ENCODE measurements at places on chromosomes 1 and 21.

GRCh38 chr1:52676249-52676903, 21.8 kb downstream of the COA7 start:
- no peak for DNase-seq

- peak; percentile 24 for DNase-seq
Observed at GRCh38 chr1:225517697-225518096, 89.9 kb upstream of the LBR start.

- no peak for DNase-seq
Observed at GRCh38 chr1:201610858-201611257, 71.9 kb downstream of the NAV1 start.

DNA sequence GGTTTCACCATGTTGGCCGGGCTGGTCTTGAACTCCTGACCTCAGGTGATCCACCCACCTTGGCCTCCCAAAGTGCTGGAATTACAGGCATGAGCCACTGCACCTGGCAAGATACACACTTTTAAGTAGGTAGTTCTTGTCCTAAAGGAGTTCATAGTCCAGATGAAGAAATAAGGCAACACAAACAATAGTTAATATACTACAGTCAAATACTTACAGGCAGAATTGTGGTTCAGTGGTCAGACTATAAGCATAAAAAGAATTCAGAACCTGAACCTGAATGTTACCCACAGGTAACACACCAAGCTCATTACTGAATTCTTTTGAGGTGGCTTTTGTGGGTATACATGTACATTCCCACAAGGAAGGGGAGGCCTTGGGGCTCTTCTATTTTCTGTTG, 1.8 kb downstream of the SDHB start:
- no peak for DNase-seq

GRCh38 chr21:36749935-36750575, 51.1 kb downstream of the SIM2 start:
- peak; percentile 46 for DNase-seq

- peak; percentile 6 for DNase-seq
Observed at GRCh38 chr1:165288350-165289120, 68.0 kb downstream of the LMX1A start.

- no peak for DNase-seq
Observed at GRCh38 chr21:29265690-29266479, 32.8 kb upstream of the BACH1 start.

DNA sequence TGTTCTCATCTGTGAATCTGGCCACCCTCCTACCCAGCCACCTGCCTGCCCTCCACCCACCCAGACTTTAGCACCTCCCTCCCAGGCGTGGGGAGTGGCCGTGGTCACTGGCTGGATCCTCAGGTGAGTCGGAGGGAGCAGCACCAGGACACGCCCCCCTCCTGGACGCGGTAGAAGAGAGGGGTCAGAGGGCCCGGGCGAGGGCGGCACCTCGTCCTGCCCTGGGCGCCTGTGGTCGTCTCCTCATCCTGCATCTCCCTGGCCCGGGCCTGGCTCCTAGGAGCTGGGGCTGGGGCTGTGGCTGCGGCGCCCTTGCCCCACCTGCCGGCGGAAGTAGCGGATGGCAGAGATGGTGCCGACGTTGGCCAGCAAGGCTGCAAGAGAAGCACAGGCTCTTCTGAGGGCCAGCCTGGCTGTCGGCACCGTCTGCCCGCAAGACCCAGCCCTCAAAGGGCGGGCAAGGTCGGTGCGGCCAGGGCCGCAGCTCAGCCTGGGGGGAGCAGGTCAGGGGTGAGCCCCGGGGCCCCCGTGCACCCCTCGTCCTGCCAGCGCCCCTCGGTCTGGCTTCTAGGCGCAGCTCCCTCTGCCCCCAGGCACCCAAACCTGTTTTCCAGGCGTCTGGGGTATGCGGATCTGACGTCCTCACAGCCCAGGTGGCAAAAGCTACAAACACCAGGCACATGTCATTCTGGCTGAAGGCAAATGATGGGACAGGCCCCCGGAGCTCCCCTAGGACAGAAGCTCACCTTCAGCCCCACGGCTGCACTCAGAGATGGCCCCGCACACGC, 5.8 kb downstream of the PERM1 start:
- peak; percentile 77 for DNase-seq

DNA sequence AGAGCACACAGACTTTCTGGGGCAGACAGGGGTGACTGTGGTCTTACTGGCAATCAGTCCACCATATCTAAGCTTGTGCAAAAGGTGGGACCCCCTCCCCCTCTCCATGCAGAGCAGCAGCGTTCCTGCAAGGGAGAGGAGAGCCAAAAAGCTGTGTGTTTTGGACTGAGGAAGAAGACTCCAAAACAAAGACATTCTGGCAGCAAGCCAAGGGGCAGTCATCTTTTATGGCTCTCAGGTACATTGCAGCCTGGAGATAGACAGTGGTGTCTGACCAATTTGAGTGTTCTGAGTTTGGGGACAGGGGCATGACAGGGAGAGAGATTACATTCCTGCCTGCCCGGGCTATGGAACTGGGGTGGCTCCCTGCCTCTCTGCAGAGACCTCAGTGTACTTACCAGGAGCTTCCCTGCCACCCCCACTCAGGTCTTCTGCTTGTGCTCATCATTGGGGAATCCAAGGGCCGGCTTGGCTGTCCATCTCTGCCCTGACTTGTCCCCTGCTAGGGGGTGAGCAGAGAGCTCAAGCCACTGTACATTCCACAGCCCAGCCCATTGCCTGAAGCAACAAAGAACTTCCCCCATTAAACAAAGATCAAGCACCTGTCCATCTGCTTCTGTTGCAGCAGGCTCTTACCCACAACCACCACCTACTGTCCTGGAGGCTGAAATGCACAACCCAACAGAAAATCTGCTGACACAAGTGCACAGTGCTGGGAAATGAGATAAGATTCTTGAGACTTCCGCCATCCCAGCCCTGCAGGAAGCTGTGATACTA, 131.1 kb downstream of the EVI5 start:
- no peak for DNase-seq

GRCh38 chr1:43275826-43276620, 6.2 kb downstream of the TMEM125 start:
- no peak for DNase-seq

DNA sequence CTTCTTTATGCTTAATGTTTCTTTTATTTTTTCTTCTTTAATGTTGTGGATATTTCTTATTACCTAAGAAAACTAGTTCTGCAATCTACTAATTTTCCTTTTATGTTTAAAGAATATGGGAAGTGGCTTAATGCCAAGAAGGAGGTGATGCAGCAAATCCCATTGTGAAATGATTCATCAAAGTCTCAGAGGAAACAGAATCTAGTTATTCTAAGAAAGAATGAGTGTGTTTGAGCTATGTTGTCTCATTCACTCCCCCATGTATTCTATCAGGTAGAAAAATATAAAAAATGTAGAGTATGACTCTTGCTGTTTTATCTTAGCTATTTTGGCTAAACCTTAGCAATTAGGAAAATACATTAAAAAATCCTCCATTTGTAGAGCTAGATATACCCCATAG, 659.9 kb upstream of the RGS18 start:
- peak; percentile 14 for DNase-seq

GRCh38 chr1:171819946-171820345, 21.4 kb upstream of the DNM3 start:
- DNase-seq = no peak

- no peak for DNase-seq
Observed at GRCh38 chr1:153379591-153379990, 4.2 kb upstream of the S100A12 start.

DNA sequence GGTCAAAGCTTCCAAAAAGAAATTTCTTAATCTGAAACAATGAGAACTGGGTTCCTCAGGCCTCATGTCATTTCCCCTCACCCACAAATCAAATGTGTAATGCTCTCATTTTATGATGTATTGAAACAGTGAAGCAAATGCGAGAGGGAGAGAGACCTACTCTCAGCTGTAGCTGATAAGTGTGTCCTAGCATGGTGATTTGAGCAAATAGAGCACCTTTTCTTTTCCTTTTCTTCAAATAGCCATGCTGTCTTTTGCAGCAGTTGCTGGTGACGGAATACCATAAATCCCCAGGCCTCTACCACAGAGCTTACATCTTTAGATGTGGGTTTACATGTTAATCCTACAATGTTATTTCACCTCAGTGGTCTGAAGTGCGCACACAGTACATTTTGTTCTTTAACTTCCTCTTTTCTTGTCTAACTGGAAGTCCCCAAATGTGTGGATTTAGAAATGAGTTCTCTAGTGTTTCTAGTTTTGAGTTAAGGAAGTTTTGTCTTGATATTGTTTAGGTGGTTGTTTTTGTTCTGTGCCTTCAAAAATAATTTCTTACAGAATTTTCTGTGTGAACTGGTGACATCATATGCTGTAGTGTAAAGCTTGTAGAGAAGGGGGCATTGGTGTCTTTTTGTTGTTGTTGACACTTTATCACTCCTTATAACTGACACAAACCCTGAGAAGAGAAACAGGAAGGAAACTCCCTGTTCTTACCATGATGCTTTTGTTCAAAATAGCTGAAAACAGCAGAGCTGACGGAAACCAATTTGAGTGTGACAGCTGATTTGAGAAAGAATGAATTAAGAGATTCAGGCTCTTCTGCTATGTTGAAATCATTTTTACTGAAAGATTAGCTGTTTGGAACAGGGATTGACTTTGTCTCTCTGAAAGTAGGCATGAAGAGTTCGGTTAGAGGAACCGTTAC, 12.2 kb downstream of the SMAP2 start:
- DNase-seq = peak; percentile 34

DNA sequence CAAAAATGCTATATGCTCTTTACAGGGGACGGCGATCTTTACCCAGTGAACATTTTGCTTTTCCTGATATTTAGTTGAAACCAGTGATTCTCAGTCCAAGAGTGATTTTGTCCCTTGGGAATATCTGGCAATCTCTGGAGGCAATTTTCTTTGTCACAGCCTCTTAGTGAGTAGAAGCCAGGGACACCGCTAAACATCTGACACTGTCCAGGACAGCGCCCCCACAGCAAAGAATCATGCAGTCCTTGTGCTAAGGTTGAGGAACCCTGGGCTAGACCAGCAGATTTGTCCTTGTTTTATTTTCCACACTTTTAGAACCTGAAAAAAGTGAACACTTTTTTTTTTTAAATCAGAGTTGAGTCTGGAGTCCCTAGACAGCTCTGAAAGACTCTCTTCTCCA, 13.1 kb downstream of the EVA1C start:
- no peak for DNase-seq

DNA sequence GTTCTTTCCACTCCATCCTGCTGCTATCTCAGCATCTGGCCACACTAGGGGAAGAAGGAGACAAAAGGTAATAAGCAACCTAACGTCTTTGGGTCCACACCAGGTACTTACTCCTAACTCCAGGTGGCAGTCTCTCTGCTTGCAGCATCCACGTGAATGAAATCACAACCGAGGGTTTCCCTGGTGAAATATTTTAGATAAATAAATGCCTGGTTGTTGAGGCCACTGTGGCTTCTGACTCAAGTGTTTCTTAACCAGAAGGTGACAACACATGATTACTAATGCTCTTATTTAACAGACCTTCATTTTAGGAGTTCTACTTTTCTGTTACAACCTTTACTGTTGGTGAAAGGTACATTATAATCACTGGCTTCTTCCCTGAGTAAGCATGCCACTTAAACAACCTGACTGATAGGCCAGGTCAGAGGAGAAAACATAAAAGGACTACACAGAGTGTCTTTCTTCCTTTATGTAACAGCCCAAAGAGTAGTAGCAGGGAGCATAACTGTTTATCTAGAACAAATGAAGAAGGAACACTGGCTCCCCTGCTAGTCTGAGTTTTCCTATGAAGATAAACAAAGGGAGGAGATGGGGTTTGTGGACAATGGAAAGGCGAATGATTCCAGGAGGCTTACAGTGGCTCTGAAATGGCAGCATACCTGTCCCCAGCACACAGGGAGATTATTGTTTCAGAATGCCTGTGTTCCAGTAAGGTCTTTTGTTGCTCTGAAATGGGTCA, 59.9 kb downstream of the SYT6 start:
- peak; percentile 30 for DNase-seq

GRCh38 chr1:48851638-48852037, 74.9 kb upstream of the BEND5 start:
- DNase-seq = no peak

GRCh38 chr1:184164536-184164935, 113.0 kb downstream of the TSEN15 start:
- no peak for DNase-seq

DNA sequence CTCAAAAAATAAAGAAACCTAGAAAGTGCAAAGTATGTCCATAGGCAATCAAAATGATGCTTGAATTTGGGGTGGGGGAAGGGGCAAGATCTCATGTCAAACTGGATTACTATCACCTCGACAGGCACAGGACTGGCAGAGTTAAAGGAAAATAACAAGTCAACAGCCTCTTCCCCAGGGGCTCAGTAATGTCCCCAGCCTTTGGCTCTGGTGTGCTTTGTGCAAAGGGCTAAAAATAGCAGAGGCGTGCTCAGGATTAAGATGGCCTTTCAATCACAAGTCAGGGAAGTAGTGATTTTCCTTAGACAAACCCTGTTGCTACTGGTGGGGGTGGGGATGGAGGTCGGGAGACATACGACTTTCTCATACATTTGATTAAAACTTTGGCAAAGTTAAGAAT, 63.5 kb upstream of the OLIG2 start:
- no peak for DNase-seq

DNA sequence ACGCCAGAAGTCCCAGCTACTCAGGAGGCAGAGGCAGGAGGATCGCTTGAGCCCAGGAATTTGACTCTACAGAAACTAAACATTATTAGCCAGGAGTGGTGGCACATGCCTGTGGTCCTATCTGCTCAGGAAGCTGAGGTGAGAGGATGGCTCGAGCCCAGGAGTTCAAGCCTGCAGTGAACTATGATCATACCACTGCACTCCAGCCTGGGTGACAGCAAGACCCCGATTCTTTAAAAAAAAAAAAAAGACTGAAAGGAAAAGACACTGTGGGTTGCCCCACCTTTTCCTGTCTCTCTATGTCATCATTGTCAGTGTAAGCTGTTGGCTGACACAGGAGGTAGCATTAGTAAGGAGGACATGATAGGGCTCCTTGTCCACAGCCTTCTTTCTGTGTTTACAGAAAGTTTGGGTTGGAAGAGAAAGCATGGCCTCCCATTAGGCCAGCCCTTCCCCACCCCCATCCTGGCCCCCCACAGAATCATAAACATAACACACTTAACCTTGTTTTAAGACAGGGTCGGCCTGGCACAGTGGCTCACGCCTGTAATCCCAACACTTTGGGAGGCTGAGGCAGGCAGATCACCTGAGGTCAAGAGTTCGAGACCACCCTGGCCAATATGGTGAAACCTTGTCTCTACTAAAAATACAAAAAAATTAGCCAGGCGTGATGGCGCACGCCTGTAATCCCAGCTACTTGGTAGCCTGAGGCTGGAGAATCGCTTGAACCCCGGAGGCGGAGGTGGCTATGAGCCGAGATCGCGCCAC, 20.6 kb upstream of the RCAN3 start:
- DNase-seq = no peak

- DNase-seq = no peak
Observed at GRCh38 chr1:75392278-75392677, 218.6 kb downstream of the SLC44A5 start.

DNA sequence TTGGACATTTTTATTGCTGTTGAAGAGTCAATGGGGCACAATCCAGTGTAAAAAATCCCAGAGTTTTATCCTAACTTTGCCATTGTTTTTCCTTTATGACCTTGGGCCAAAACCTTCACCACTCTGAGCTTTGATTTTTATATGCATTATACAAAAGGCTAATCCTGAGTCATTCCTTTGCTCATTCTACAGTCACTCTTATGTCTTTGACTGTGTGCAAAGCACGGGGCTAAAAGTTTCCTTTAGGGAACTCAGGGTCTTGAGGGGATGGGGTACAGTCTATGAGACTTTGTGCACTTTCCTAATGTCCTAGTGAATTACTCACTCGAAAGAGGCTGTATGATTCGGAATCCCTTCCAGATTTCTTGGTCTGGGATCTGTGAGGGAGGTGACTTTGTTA, 543.2 kb upstream of the CAMK1G start:
- DNase-seq = no peak

Data from cardiac muscle cell (in vitro differentiated cells and primary cell).